DMS53 (cell line): ENCODE measurements at places on chromosomes 12 and 14.
A peak's percentile ranks its signal among the peaks of the same experiment; 100 is the strongest.

DNA sequence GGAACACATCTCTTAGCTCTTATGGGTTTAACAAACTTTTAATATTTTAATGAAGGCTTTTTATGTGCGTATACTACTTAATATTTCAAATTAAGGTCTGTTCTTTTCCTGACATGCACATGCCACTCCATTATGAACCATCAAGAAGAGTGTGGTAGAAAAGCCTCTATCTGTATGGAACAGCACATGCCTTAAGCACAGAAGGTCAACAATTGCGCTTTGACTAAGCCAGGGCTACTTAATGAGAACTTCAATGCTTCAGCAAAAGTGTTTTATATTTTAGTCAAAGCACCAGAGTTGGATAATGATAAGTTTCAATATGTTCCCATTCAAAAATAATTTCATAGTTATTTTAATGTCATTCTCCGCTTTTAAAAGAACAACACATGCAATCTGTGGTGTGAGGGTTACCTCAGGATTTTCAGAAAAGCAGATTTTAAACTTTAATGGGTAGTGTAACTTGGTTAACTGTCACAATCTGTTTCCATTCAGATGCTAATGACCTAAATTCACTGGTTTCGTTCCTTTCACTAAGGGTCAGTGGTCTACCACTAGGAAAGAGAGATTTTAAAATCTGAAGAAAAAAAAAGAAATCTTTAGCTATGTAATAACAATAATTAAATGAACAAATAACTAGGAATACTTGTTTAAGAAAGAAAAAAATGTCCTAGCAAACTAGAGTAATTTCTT is 193.4 kb upstream of the NOVA1 start:
- no peak for DNase-seq

GRCh38 chr12:4496145-4496838 is 42.4 kb upstream of the RAD51AP1 start:
- no peak for DNase-seq

- DNase-seq = peak; percentile 74
Measured at GRCh38 chr12:65881965-65882413, 57.7 kb downstream of the HMGA2 start.

DNA sequence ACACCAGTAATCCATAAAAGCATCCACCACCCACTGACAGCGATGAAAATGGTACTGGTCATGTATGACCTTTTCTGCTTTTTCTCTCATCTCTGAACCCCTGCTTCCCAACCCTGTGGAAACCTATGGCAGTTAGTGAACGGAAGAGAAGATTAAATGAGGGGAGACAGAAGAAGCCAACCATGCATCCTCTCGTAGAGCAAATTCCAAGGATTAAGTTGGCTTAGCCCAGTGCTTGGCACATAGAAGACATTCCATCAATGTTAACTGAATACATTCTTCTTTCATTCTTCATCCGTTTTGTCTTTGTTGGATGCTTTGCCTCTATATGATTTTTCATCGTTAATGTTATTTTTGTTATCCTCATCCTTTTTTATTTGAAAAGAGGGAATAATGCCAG is 339.7 kb upstream of the FLRT2 start:
- no peak for DNase-seq

GRCh38 chr12:79333144-79333543 is 357.6 kb downstream of the PAWR start:
- DNase-seq = no peak

DNA sequence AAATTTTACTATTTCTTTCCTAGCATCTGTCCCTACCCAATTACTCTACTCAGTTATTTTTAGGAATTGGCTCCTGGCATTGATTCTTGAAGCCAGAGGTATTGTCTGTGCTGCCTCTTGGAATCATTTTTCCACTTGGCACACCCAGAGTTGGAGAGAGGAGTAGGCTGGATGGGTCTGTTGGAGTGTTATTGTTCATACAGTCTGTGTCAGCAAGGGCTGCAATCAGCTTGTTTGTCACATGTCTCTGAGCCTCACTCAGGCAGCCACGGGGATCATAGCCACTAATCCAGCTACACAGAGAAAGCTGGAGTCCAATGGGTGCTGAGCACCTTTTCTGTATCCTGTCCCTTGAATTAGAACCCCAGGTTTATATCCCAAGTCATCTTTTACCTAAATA is 176.0 kb upstream of the DYRK2 start:
- DNase-seq = no peak

GRCh38 chr14:64329149-64329548 is 35.0 kb upstream of the ESR2 start:
- DNase-seq = no peak

GRCh38 chr14:104517426-104517825 is 62.1 kb upstream of the C14orf180 start:
- DNase-seq = no peak

DNA sequence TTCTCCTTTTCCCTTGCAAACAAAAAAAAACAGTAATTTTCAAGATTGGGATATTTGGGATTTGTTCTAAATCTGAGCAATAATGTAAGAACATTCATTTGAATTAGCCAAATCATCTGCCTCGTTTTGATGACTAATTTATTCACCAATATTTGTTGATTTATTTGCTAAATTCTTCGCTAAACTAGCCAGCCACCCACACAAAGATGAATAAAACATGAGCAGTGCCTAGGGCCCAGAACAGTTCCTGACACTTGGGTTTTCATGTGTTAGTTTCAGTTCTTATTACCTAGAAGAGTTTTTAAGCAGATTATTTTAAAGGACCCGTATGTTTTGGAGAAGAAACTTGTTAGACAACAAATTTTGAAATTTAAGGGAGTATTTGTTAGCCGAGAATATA is 1.4 kb downstream of the ETNK1 start:
- peak; percentile 54 for DNase-seq

- no peak for DNase-seq
Measured at GRCh38 chr12:95439461-95440230, 34.3 kb upstream of the METAP2 start.

DNA sequence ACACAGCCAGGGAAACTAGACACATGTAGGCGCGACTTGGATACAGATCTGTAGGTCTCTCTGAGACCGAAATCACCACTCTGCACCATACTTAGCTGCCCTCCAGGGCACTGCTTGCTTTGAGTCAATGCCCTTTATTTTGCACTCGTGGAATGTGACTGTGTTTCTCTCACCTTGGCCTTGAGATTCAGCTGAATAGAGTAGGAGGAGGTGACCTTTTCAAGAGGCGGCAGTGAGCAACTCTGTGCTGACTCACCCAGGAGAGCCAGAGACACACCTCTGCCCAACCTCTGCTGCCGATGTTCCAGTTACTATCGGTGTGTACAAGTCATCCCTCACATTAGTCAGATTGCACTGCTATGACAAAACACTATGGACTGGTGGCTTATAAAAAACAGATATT is 583.4 kb downstream of the VRK1 start:
- DNase-seq = no peak

GRCh38 chr14:85471744-85472143 is 58.2 kb upstream of the FLRT2 start:
- peak; percentile 91 for DNase-seq

- DNase-seq = no peak
Measured at GRCh38 chr14:71486279-71486678, 445.9 kb upstream of the RGS6 start.

- no peak for DNase-seq
Measured at GRCh38 chr12:45315462-45315861, 99.6 kb downstream of the ANO6 start.

GRCh38 chr14:50061664-50062437 is 54.5 kb downstream of the VCPKMT start:
- peak; percentile 28 for DNase-seq
